Cardiac muscle cell (in vitro differentiated cells and primary cell): ENCODE measurements at places on chromosomes 11 and 22. TPM values are rescaled to one million over a fixed set of nuclear protein-coding genes. Genes with fewer than 3 reads are reported as not detected.

IGF2 gene
- 91.4 and 120 TPM in 2 replicates for total RNA-seq

TREH gene
- not detected in 2 replicates for total RNA-seq

TEX54 gene
- total RNA-seq: not detected in 2 replicates

FADS2 gene
- total RNA-seq: 103 and 239 TPM in 2 replicates

SCGB1D1 gene
- total RNA-seq: not detected in 2 replicates

ACTN3 gene
- 74.2 and 189 TPM in 2 replicates for total RNA-seq

LDLRAD3 gene
- 6.2 and 12.3 TPM in 2 replicates for total RNA-seq

DNA sequence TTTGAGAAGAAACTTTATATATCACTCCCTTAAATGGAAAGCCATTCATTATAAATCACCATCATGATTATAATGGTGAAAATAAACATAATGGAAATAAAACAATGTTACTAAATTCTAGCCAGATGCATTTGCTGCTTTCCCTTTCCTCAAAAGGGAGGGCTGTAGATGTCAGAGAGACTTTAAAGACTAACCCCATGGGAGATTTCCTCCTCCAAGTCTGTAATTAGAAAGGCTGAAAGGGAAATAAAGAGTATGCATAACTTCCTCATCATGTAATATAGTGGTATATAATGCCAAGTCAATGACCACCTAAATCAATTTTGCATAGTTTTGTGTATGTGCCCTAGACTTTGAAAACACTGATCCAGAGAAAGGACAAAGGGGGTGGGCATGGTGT, 6.4 kb downstream of the CD6 start:
- no peak for DNase-seq

DNA sequence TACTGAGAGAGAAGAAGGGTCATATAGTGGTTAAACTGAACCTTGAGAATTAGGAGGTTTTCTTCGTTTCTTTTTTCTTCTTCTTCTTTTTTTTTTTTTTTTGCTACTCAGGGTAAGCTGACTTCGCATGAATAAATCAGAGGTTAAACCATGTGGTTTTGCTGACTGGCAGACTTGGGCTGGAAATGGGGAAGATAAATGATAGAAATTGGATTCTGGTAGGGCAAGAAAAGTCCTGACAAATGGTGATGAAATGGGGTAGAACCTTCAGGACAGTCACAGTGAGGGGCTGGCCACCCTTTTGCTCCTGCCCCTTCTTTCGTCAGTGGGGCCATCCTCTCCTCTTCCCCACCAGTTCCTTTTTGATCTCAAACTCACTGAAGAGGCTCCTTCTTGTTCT, 1.6 kb upstream of the SWAP70 start:
- no peak for DNase-seq

DNA sequence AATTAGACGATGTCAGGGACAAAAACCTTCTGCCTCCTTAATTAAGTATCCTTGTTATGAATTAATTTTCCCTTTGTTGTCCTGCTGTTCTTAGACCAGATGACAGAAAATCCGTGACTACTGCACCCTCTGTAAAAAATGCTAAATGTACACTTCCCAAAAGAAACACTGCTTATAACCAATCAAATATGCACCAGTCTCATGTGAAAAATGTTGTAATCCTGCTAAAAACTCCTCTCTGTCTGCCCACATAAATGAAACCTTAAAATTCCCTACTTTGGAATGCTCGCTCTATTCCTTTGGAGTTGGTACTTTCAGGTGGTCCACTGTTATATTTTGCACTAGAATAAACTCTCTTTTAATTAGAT, 366.8 kb upstream of the CCDC179 start:
- DNase-seq: no peak
